Neuronal stem cell (in vitro differentiated cells): ENCODE measurements at places on chromosomes 16 and 17.

DNA sequence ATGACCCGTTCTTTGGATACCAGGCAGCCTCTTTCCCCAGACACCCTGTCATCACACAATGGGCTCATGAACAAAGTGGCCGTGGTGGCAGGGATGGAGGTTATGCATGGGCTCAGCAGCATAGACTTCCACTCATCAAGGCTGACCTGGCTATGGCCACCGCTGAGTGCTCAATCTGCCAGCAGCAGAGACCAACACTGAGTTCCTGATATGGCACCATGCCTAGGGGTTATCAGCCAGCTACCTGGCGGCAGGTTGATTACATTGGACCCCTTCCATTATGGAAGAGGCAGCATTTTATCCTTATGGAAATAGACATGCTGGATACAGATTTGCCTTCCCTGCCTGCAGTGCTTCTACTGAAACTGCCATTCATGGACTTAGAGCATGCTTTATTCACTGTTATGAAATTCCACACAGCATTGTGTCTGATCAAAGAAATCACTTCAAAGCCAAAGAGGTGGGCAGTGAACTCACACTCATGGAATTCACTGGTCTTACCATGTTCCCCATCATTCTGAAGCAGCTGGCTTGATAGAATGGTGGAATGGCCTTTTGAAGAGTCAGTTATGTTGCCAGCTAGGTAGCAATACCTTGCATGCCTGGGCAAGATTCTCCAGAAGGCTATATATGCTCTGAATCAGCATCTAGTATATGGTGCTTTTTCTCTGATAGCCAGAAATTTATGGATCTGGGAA is 160.6 kb downstream of the PRKCB start:
- DNase-seq: no peak
- no peaks in the 10 kb centered on the region for H3K36me3 ChIP-seq
- no peaks in the 10 kb centered on the region for H3K27me3 ChIP-seq
- no peak overlapping the region for H3K27ac ChIP-seq

DNA sequence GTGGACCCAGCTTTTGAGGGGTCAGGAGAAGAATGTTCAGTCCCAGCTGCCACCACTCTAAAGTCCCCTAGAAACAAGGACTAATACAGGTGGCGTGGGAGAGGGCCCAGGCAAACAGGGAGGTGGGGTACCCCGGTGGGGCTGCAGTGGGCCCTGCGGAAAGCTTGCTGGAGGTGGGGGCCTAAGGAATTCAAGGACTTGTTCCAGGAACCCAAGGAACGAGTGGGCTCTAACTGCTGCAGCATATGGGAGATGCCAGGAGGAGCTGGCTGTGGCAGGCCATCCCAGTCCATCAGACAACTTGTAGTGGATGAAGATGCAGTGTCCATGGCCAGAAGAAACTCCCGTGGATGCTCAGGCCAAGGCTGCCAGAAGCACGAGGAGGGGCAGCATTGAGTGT is 10.6 kb downstream of the SNX20 start:
- H3K27me3 ChIP-seq: no peaks in the 10 kb centered on the region
- no peak for DNase-seq
- H3K4me1 ChIP-seq: peaks cover 10% of the 10 kb centered on the region

- no peaks in the 10 kb centered on the region for H3K4me1 ChIP-seq
- H3K4me3 ChIP-seq: no peak overlapping the region
- H3K36me3 ChIP-seq: no peaks in the 10 kb centered on the region
These were observed 385.0 kb downstream of the CDH11 start for GRCh38 chr16:64736857-64737256.

DNA sequence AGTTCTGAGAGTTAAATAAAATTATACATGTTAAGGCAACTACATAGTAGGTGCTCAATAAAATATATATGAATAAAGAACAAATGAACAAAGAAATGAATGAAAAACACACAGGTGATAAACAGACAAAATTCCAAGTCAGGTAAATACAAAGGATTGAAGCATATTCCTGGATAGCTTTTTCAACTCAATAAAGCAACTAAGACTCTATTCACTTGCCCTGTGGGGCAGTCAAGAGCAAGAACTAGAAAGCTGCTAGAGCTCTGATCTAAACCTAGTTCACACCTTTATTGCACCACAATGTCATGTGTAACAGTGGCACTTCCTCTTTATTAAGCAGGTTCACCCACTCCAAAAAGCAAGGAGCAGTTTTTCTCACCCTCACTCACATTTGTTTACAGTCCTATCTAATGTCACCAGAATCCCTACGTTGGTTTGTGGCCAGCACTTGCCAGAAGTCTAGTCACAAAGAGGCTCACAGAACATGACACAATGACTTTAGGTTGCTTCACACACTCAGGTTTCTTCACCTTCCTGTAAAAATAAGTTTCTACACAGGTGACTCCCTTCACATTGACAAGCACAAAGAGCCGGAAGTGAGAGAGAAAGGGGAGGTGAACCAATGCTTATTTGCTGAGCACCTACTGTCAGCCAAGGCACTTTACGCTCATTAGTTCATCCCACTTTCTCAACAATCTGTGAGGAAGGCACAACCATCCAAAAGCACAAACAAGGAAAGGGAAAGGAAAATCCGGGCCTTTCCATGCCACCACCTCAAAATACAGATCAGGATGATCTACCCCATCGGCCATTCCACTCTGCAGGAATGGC is 70.8 kb downstream of the XPO6 start:
- no peaks in the 10 kb centered on the region for H3K4me1 ChIP-seq
- H3K4me3 ChIP-seq: no peak overlapping the region
- no peak for DNase-seq
- H3K36me3 ChIP-seq: peaks cover 6% of the 10 kb centered on the region
- H3K27me3 ChIP-seq: no peaks in the 10 kb centered on the region

GRCh38 chr17:42872251-42872965 is 21.4 kb downstream of the AOC3 start:
- no peak overlapping the region for H3K4me3 ChIP-seq
- no peaks in the 10 kb centered on the region for H3K36me3 ChIP-seq
- H3K27me3 ChIP-seq: no peaks in the 10 kb centered on the region
- no peak overlapping the region for H3K27ac ChIP-seq
- DNase-seq: no peak
- no peaks in the 10 kb centered on the region for H3K4me1 ChIP-seq

DNA sequence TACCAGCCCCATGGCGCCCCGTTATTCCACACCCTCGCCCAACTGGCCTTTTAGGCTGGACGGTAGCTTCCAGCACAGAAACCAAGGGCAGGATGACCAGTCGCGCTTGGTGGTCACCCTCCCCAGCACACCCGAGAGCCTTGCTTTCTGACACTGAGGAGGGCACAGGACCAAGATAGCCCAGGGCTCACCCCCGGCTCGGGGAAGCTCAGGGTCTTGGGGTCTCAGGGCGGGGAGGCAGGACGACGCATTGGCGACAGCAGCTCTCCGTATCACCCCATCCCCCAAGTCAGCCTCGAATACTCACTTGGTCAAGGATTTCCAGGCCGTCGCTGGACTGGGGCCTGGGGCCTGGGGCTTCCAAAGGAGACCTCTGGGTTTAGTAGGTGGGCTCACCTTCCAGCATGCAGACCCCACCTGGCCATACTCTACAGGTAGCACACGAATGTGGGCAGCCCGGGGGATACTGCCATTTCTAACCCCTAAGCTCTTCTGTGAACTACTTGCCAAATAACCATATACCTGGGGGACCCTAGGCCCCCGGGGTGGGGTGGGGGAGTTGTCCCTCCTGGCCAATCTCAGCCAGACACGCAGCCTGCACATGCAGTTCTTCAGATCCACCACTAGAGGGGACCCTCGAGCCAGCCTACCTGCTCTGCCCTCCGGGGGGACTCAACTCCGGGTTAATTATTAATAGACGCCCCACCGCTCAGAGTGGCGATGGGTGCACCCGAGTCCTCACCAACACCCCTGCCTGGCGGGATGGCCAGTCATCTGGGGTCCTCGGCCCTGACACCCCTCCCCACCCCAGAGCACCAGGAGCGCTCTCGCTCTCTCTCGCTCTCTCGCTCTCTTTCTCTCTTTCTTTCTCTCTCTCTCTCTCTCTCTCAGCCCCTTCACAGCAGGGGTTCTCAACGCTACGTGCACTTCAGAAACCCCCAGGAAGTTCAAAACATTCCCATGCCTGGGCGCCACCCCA is 30.0 kb downstream of the TBC1D16 start:
- no peak overlapping the region for H3K27ac ChIP-seq
- no peaks in the 10 kb centered on the region for H3K27me3 ChIP-seq

DNA sequence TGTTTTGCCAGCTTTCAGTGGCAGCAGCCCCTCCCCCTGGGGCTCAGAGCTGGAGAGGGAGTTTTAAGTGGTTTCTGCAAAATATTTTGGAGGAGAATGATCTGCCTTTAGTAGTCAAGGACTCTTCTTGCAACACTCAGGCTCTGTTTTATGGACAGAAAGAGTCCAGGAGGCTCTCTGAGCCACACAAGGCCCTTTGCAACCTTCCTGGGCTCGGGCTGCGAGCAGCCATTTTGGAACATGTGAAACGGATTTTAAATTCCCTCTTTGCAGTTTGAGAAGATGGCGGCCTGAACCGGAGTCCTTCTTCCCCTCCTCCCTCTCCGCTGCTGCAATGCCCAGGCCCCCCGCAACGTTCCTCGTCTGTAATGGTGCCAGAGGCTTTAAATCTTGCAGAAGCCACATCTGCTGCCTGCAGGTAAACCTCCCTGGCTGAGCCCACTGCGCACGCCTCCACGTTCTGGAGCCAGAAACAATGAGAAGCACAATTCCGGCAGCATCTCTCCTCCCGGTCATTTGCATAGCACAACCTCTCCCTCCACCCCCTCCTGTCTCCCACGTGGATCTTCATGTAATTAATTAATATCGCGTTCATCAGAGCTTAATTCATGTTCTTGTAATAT is 386.1 kb downstream of the SEC14L1 start:
- no peak overlapping the region for H3K27ac ChIP-seq
- no peak for DNase-seq
- no peak overlapping the region for H3K4me3 ChIP-seq

DNA sequence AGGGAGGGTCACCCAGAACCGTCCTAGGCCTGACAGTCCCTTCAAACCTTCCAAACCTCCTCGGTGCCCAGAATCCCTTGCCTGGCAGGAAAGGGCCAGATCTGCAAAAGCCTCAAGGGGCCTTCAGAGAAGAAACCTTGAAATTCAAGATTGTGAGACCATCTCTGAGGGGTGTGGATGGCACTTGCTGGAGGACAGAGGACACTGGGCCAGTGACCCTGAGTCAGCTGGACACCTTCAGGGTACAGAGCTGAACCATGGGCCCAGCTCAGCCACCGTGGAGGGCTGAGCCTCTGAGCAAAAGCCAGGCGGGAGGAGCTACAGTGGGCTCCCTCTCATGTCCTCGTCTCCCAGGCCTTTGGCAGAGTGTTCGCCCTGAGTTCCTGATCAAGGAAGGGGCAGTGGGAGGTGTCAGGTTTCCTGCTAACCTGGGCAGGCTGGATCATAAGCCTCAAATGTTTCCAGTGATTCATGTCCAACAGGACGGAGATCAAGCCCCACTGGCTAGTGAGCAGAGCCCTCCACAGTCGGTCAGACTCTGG is 3.0 kb downstream of the PDILT start:
- no peaks in the 10 kb centered on the region for H3K36me3 ChIP-seq
- no peaks in the 10 kb centered on the region for H3K27me3 ChIP-seq

GRCh38 chr16:14531101-14531500 is 99.0 kb downstream of the PARN start:
- peaks cover 2% of the 10 kb centered on the region for H3K36me3 ChIP-seq
- no peak for DNase-seq
- no peak overlapping the region for H3K27ac ChIP-seq
- no peaks in the 10 kb centered on the region for H3K27me3 ChIP-seq

DNA sequence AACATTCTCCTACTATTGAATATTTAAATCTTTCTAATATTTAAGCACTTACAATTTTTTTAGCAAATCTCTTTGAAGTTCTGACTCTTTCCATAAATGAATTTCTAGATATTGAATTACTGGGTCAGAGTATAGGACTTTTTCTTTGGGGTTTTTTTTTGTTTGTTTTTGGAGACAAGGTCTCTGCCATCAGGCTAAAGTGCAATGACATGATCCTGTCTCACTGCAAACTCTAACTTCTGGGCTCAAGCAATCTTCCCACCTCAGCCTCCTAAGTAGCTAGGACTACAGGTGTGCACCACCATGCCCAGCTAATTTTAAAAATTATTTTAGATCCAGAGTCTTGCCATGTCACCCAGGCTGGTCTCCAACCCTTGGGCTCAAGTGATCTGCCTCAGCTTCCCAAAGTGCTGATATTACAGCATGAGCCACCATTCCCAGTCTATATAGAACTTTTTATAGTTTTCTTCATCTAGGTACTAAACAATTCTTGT is 24.9 kb downstream of the PIGL start:
- H3K27me3 ChIP-seq: no peaks in the 10 kb centered on the region
- no peak overlapping the region for H3K27ac ChIP-seq
- no peak overlapping the region for H3K4me3 ChIP-seq
- H3K4me1 ChIP-seq: peaks cover 2% of the 10 kb centered on the region
- DNase-seq: no peak

DNA sequence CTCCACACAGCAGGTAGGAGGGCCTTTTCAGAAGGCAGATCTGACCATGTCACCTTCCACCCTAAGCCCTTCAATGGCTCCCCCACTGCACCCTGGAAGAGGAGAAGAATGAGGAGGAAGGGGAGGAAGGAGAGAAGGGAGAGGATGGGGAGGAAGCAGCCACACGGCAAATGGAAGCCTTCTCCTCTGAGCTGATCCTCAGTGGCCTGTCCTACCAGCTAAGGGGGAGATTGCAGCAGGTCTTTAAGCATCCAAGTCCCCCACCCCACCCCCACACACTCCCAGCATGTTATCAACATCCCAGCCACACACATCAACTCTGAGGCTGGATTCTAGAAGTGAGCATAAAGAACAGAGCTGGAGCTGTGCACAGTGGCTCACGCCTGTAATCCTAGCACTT is 46.2 kb upstream of the RBFOX3 start:
- no peak overlapping the region for H3K27ac ChIP-seq
- no peak for DNase-seq
- no peak overlapping the region for H3K4me3 ChIP-seq
- H3K36me3 ChIP-seq: no peaks in the 10 kb centered on the region

GRCh38 chr16:57538235-57538721 is 1.9 kb upstream of the CCDC102A start:
- peaks cover 27% of the 10 kb centered on the region for H3K27me3 ChIP-seq
- no peak for DNase-seq
- peaks cover 15% of the 10 kb centered on the region for H3K4me1 ChIP-seq
- H3K27ac ChIP-seq: no peak overlapping the region
- H3K4me3 ChIP-seq: no peak overlapping the region

DNA sequence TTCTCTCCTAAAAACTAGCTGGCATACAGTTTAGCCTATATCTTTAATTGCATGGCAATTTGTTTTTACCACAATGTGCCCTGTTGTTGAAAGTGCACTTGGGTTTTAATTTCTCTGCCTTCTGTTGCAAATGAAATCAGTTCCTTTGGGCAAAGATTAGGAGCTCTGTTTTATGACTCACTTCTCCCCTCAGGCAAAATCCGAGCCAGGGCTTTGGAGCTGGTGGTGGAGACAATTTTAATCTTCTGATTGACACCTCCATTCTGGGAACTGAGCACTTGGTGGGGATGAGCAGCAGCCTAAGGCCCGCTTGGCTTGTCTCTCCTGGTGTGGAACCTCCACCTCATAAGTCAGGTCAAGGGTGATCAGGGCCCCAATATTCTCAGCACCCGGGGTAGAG is 13.3 kb upstream of the MYH8 start:
- H3K4me3 ChIP-seq: no peak overlapping the region
- H3K4me1 ChIP-seq: no peaks in the 10 kb centered on the region
- DNase-seq: no peak
- H3K36me3 ChIP-seq: no peaks in the 10 kb centered on the region
